ENCODE measurements at places on chromosomes 13 and 19.

DNA sequence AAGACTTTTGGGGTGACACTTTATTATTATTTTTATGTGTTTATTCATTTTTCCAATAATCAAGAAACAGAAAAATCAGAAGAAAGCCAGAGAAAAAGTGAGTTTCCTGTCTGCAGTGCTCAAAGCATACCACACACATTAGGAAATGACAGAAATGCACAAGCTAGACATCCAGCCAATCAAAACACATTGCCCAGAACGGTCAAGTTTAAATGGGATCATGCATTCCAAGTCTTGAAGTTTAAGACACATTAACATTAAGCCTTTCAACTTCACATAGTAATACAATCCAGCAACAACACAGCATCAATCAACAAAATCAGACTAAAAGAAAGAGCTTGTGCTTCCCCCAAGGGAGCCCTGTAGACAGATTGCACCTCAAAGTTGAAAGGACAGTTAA lies 28.7 kb upstream of the MEDAG start:
- no peak for DNase-seq

DNA sequence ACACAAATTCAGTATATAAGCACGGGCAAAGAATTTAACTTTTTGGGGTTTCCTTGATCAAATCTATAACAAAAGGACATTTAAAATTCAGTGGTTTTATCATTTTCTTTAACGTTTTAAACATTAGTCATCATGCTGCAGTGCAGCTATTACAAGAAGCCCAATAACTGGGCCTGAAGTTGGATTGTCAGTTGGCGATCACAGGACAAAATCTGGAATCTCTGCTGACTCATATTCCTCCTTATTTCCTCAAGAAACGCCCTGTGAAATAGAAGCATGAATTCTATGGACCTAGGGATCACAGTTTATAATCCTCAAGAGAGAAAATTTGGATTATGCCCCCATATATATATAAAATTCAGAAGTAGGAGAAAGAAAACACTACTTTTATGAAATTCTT lies 971.6 kb upstream of the MIR17HG start:
- DNase-seq = no peak

GRCh38 chr13:80612804-80613203 lies 271.9 kb upstream of the SPRY2 start:
- no peak for DNase-seq

DNA sequence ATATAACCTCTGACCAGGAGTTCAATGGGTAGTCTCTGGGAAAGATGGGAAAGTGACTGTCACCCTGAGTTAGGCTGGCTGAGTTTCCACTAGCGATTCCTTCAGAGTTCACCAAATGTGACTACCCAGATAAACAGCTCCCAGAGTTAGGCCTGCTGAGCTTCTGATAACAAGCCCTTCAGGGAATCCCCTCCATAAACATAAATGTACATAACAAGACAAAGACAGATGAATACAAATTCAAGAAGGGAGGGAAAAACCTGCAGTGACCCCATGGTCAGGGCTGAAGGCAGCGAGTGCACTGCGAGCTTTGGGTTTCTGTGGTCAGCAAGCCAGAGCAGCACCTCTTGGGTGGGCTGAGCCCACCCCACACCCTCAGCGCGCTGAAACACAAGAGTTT lies 25.4 kb upstream of the CEACAM4 start:
- DNase-seq = no peak

GRCh38 chr19:10069046-10069445 lies 17.1 kb upstream of the SHFL start:
- DNase-seq = no peak

GRCh38 chr19:38650911-38651584 lies 3.6 kb downstream of the ACTN4 start:
- no peak for DNase-seq

GRCh38 chr19:43678512-43679261 lies 8.7 kb upstream of the PLAUR start:
- DNase-seq = no peak

- no peak for DNase-seq
Measured at GRCh38 chr13:25608181-25608580, 236.4 kb downstream of the ATP8A2 start.

DNA sequence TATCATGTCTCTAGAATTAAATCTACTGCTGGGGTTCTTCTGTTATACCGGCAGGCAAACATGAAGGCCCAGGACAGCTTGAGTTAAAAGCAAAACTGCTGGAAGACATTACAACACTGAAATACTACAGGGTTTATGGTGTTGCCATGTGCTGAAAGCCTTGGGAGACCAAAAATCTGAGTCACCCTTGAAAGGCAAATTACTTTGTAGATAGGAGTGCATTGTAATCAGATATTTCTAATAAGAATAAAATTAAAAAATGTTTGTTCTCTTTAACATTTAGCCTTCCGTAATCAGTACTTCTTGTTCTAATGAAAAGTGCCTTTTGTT lies 181.3 kb downstream of the PCDH9 start:
- no peak for DNase-seq

- DNase-seq = no peak
Measured at GRCh38 chr13:39224671-39225240, 186.5 kb downstream of the NHLRC3 start.

DNA sequence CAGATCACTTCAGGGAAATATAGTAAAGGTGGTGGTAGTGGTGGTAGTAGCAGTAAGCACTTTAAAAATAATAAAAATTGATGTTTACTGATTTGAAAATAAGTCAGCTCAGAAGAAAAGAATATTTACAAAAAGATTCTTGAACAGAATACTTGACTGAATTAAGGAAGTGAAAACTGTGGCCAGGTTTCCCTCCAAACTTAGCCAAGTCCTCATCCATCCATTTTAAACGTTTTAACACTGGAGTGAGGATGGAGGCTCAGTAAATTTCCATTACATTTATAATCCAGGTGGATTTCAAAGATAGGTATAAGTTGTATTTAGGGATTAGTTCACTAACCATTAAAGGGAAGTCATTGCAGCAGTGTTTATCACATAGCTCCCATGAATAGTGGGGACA lies 221.5 kb downstream of the RGCC start:
- no peak for DNase-seq

GRCh38 chr13:106336668-106337067 lies 198.8 kb downstream of the EFNB2 start:
- no peak for DNase-seq

- peak; percentile 68 for DNase-seq
Measured at GRCh38 chr13:50082426-50083281, 67.4 kb downstream of the KCNRG start.

DNA sequence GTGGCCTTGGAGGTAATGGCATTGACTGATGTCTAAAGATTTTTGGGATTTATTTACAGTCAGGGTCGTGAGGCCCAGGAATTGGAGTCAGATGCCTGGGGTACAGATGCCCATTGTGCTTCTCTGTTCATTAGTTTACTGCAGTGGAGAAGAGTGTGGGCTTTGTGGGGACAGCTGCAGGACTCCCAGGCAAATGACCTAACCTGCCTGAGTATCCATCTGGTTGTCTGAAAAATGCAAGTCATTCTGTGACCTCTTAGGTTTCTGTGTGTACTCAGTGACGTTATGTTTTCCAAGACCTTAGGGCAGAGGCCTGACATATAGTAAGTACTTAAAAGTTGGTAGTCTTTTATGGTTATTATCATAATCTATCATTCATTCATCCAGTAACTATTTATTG lies 60.5 kb downstream of the SPATA13 start:
- DNase-seq = no peak

DNA sequence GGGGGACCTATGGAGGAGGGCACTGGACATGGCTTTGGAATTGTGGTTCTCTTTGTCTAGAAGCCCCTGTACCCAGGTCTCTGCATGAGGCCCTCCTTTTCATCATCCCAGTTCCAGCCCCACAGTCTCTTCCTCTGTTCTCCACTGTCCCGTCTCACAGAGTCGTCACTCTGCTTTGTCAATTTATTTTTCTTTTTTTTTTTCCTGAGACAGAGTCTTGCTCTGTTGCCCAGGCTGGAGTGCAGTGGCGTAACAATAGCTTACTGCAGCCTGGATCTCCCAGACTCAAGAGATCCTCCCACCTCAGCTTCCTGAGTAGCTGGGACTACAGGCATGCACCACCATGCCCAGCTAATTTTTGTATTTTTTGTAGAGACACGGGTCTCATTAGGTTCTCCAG lies 619 bp upstream of the EXOC3L2 start:
- DNase-seq = no peak

- DNase-seq = no peak
Measured at GRCh38 chr13:30334663-30335386, 27.5 kb upstream of the KATNAL1 start.

GRCh38 chr13:29758531-29759114 lies 91.8 kb downstream of the UBL3 start:
- peak; percentile 27 for DNase-seq

- no peak for DNase-seq
Measured at GRCh38 chr13:95289020-95289444, 12.2 kb downstream of the ABCC4 start.

DNA sequence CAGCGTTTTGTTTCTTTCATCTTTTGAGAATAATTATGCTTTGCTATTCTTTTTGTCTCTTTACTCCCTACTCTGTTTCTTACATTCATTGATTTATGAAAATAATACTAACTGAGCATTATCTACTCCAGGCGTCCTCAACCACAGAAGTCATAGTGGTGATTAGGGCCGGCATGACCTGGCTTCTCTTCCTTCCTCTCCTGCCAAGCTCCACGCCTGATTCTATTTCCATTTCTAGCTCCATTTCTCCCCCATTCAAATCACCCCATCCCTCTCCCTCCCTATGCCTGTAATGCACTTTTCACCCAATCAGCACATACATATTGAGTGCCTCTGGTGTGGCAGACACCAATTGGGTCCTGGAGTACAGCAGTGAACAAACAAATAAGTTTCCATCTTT lies 183.2 kb upstream of the GPR12 start:
- DNase-seq = no peak

- no peak for DNase-seq
Measured at GRCh38 chr13:54287062-54287764, 1258.6 kb downstream of the OLFM4 start.
